ENCODE measurements at places on chromosomes 6 and 20. TPM values are rescaled to one million over a fixed set of nuclear protein-coding genes. Genes with fewer than 3 reads are reported as not detected.

The DNAH8 gene
- total RNA-seq, result 0.17 TPM

- no peaks in the 10 kb centered on the region for H3K36me3 ChIP-seq
- no peaks in the 10 kb centered on the region for H3K4me1 ChIP-seq
- no peak overlapping the region for H3K27ac ChIP-seq
- no peaks in the 10 kb centered on the region for H3K27me3 ChIP-seq
- no peak for DNase-seq
These were observed 62.2 kb upstream of the FABP7 start for GRCh38 chr6:122717350-122717749.

DNA sequence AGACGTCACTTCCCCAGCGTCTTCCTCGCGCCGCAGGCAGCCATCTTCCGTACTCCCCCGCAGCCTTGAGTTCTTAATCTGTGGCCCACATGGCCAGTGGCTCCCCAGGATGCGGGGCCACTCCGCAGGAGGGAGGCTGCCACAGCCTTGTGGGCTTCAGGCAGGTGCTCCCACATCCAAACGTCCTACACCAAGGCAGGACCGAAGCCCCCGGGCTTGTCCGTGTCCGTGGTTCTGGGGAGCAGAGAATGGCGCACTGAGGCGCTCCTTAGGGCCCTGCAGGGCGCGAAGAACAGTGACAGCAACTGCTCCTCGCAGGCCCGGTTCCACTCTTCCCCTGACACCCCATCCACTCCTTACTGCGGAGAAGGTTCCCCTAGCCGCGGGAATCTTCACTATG, 755.8 kb downstream of the PRIM2 start:
- no peak for DNase-seq
- no peak overlapping the region for H3K27ac ChIP-seq

DNA sequence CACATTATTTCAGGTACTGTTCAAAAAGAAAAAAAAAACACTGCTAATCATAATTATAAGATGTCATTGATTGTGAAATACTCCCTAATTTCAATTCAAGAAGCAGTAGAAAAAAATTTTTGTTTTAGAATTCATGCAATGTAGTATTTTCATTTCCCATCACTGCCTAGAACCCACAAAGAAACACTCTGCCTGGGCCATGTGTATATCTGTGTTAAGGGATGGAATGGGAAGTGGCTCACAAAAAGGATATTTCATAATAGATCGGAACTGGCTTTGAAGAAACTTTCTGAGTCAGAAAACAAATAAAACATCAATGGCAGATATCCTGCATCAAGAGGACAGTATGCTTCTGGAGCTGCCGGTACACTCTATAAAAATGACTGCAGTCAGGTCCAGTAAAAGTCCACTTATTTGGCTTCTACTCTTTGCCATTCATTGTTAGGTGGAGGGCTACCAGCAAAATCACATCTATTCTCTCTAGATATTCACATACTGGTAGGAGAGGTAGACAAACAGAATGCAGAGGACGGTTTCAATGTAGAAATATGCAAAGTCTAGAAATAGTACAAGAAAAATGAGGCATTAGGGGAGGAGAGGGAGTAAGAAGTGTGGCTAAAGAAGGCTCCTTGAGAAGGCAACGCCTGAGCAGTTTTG, 135.0 kb upstream of the TNFAIP3 start:
- H3K4me3 ChIP-seq, result no peak overlapping the region
- H3K27ac ChIP-seq, result no peak overlapping the region
- no peak for DNase-seq
- no peaks in the 10 kb centered on the region for H3K27me3 ChIP-seq
- H3K4me1 ChIP-seq, result peaks cover 16% of the 10 kb centered on the region
- H3K36me3 ChIP-seq, result no peaks in the 10 kb centered on the region

DNA sequence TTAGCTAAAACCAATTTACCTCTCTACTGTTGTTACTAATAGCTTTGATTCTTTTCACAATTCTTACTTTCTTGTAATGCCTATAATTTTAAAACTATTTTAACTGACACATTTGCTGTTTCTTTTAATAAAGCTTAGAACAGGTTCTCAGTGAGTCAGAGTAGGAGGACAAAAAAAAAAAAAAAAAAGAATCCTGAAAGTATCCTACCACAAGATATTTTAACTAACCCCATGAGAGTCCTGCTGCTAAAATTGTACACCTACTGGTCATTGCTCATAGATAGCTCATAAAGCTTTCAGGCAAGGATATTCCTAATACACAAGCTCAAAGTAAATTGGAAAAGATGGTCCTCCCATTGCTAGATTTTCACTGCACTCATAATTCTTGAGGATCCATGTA, 301.0 kb downstream of the CENPW start:
- no peaks in the 10 kb centered on the region for H3K36me3 ChIP-seq
- no peak for DNase-seq

- no peaks in the 10 kb centered on the region for H3K4me1 ChIP-seq
- no peaks in the 10 kb centered on the region for H3K27me3 ChIP-seq
- no peaks in the 10 kb centered on the region for H3K36me3 ChIP-seq
- H3K4me3 ChIP-seq, result no peak overlapping the region
- no peak overlapping the region for H3K27ac ChIP-seq
These were observed 1299.4 kb upstream of the MAP3K7 start for GRCh38 chr6:91886183-91886795.

GRCh38 chr20:34493646-34494045, 22.6 kb upstream of the DYNLRB1 start:
- H3K27ac ChIP-seq, result no peak overlapping the region
- no peak overlapping the region for H3K4me3 ChIP-seq
- no peaks in the 10 kb centered on the region for H3K4me1 ChIP-seq
- no peak for DNase-seq

GRCh38 chr6:95243053-95243452, 334.3 kb upstream of the MANEA start:
- H3K36me3 ChIP-seq, result no peaks in the 10 kb centered on the region
- DNase-seq, result no peak
- no peak overlapping the region for H3K4me3 ChIP-seq

- no peak overlapping the region for H3K27ac ChIP-seq
- peaks cover 28% of the 10 kb centered on the region for H3K4me1 ChIP-seq
- no peak overlapping the region for H3K4me3 ChIP-seq
- no peaks in the 10 kb centered on the region for H3K27me3 ChIP-seq
- DNase-seq, result no peak
These were observed 12.9 kb downstream of the FARS2 start for GRCh38 chr6:5274231-5274630.

DNA sequence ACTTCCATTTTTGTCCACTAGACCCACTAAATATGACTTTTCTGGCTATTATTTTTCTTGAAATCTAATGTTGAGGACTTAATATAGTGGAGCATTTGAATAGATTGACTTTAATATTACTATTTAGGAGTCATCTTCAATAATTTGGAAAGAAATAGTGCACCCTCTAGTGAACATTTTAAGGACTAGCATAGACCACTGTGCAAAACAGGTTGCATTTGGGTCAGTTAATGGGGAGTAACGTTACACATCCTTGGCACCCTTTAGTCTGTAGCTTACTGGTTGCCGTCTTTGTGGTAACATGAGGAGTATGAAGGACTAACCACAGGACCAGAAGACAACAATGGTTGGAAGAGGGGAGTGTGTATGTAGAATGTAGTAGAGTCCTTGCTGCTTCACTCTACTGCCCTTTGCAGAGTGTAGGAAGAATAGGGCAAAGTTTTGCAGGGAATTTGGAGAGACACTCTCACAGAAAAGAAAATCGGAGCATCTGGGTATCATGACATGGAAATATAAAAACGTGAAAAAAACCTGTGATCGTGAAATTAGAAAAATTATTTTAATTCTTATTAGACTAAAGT, 25.2 kb downstream of the RFPL4B start:
- no peaks in the 10 kb centered on the region for H3K4me1 ChIP-seq
- DNase-seq, result no peak
- no peak overlapping the region for H3K4me3 ChIP-seq
- no peaks in the 10 kb centered on the region for H3K36me3 ChIP-seq
- no peaks in the 10 kb centered on the region for H3K27me3 ChIP-seq
- H3K27ac ChIP-seq, result no peak overlapping the region

GRCh38 chr20:42688576-42688975, 501.1 kb downstream of the PTPRT start:
- no peak overlapping the region for H3K27ac ChIP-seq
- no peak for DNase-seq
- H3K4me1 ChIP-seq, result no peaks in the 10 kb centered on the region
- H3K36me3 ChIP-seq, result no peaks in the 10 kb centered on the region
- no peaks in the 10 kb centered on the region for H3K27me3 ChIP-seq

GRCh38 chr6:235763-236360, 56.4 kb upstream of the DUSP22 start:
- peak overlapping the region; percentile 25 for H3K27ac ChIP-seq
- peak overlapping the region; percentile 23 for H3K4me3 ChIP-seq
- DNase-seq, result peak; percentile 48
- H3K36me3 ChIP-seq, result no peaks in the 10 kb centered on the region

DNA sequence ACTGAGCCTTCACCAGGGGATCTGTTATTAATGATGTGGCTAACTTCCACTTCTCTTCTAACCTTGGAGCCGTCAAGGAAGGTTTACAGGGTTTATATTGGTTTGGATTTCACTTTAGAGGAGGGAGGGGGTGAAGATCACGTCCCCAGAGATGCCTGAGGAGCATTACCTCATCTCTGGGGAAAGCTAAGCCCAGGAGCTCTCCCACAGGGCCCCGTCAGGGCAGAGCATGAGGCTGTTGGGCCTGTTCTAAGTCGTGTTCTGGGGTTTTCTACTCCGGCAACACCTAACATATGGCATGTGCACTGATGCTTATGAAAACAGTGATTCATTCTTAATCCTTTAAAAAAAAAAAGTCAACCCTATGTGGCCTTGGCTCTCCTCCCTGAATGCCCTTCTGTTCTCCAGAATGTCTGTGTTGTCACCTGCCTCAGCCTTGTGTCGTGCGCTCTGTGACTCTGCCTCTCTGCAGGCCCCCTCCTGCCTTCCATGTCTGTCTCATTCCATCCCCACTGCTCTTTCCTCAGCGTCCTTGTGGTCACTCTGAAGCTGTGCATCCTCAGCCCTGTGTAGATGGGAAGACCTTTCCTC, 97.4 kb upstream of the JARID2 start:
- no peak for DNase-seq
- no peaks in the 10 kb centered on the region for H3K27me3 ChIP-seq
- H3K4me3 ChIP-seq, result no peak overlapping the region

GRCh38 chr6:139142262-139142661, 7.4 kb downstream of the HECA start:
- H3K27me3 ChIP-seq, result no peaks in the 10 kb centered on the region
- DNase-seq, result no peak
- peaks cover 4% of the 10 kb centered on the region for H3K36me3 ChIP-seq
- peak overlapping the region; percentile 16 for H3K4me3 ChIP-seq
- H3K4me1 ChIP-seq, result peaks cover 95% of the 10 kb centered on the region
- H3K27ac ChIP-seq, result no peak overlapping the region

DNA sequence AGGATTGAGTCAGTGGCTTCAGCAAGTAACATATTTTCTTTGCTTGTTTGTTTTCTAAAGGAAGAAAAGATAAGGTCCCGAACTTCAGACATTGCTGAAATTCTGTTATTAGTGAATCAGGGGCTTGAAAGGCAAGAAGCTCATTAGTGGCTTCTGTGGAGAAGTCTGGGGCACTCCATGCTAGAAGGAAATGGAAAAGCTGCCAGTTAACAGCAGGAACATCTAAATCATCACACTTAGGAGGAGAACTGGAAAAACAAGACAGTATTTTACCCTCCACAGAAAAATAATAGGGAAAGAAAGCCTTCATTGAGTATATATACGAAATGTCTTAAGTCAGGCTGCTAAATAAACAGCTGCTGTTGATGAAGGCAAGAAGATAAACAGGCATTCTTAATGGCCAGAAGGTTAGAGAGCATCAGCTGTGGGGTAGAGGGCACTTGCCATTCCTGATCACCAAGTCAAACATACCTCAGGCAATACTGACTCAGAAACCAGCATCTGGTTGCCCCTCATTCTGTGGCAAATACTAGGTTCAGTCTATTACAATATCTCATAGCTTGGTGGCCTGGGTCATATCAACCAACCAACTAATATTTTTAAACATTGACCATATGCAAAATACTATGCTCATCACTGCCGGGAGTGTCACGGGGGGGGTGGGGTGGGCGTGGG, 143.2 kb upstream of the TENT5A start:
- H3K36me3 ChIP-seq, result no peaks in the 10 kb centered on the region
- no peaks in the 10 kb centered on the region for H3K4me1 ChIP-seq
- no peak overlapping the region for H3K27ac ChIP-seq
- H3K27me3 ChIP-seq, result no peaks in the 10 kb centered on the region

- H3K4me3 ChIP-seq, result no peak overlapping the region
- no peak overlapping the region for H3K27ac ChIP-seq
- no peak for DNase-seq
- no peaks in the 10 kb centered on the region for H3K27me3 ChIP-seq
- no peaks in the 10 kb centered on the region for H3K4me1 ChIP-seq
- H3K36me3 ChIP-seq, result no peaks in the 10 kb centered on the region
These were observed 18.7 kb downstream of the CNKSR3 start for GRCh38 chr6:154491567-154492470.

DNA sequence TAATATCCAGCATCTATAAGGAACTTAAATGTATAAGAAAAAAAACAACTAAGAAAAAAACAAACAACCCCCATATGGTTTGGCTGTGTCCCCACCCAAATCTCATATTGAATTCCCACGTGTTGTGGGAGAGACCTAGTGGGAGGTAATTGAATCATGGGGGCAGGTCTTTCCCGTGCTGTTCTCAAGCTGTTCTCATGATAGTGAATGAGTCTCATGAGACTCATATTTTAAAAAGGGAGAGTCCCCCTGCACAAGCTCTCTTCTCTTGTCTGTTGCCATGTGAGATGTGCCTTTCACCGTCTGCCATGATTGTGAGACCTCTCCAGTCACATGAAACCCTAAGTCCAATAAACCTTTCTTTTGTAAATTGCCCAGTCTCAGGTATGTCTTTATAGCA, 105.7 kb upstream of the GJE1 start:
- H3K4me3 ChIP-seq, result no peak overlapping the region
- no peak for DNase-seq
- H3K27ac ChIP-seq, result no peak overlapping the region
- no peaks in the 10 kb centered on the region for H3K27me3 ChIP-seq

- no peaks in the 10 kb centered on the region for H3K4me1 ChIP-seq
- no peak for DNase-seq
- no peak within 1 kb of the TSS for H3K4me3 ChIP-seq
These were observed at the start of gene FAM162B for GRCh38 chr6:116764961-116765841. Gene FAM162B, minus strand, starts transcription at chr6:116765719. Its CDS starts 143 bp downstream, at chr6:116765576.

GRCh38 chr20:24491041-24491756, 21.8 kb downstream of the SYNDIG1 start:
- no peak overlapping the region for H3K27ac ChIP-seq
- H3K36me3 ChIP-seq, result no peaks in the 10 kb centered on the region
- H3K27me3 ChIP-seq, result no peaks in the 10 kb centered on the region
- H3K4me1 ChIP-seq, result no peaks in the 10 kb centered on the region
- DNase-seq, result no peak

DNA sequence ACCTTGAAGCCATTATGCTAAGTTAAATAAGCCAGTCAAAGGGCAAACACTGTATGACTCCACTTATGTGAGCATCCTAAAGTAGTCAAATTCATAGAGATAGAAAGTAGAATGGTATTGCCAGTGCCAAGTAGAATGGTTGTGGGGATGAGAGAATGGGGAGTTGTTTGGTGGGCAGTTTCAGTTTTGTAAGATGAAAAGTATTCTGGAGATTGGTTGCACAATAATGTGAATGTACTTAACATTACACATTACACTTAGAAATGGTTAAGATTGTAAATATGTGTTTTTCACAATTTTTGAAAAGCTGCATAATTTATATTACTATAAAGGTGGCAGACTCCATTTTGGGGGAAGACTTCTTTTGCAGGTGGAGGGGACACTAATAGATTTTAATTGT, 51.3 kb upstream of the CARMIL1 start:
- no peaks in the 10 kb centered on the region for H3K27me3 ChIP-seq
- DNase-seq, result no peak
- H3K36me3 ChIP-seq, result no peaks in the 10 kb centered on the region
- no peak overlapping the region for H3K27ac ChIP-seq
- no peak overlapping the region for H3K4me3 ChIP-seq
- peaks cover 5% of the 10 kb centered on the region for H3K4me1 ChIP-seq

All from CD4-positive, alpha-beta memory T cell (primary cell).